HL-60 (cell line): ENCODE measurements at places on chromosomes 12 and 14.
A peak's percentile ranks its signal among the peaks of the same experiment; 100 is the strongest.

GRCh38 chr14:61421212-61421923, 100.0 kb downstream of the PRKCH start:
- DNase-seq: no peak

- peak; percentile 12 for DNase-seq
Measured at GRCh38 chr12:90854136-90854689, 100.8 kb downstream of the CCER1 start.

GRCh38 chr12:11853126-11853525, 203.7 kb downstream of the ETV6 start:
- no peak for DNase-seq

- DNase-seq: no peak
Measured at GRCh38 chr14:50647282-50647681, 20.8 kb downstream of the SAV1 start.

DNA sequence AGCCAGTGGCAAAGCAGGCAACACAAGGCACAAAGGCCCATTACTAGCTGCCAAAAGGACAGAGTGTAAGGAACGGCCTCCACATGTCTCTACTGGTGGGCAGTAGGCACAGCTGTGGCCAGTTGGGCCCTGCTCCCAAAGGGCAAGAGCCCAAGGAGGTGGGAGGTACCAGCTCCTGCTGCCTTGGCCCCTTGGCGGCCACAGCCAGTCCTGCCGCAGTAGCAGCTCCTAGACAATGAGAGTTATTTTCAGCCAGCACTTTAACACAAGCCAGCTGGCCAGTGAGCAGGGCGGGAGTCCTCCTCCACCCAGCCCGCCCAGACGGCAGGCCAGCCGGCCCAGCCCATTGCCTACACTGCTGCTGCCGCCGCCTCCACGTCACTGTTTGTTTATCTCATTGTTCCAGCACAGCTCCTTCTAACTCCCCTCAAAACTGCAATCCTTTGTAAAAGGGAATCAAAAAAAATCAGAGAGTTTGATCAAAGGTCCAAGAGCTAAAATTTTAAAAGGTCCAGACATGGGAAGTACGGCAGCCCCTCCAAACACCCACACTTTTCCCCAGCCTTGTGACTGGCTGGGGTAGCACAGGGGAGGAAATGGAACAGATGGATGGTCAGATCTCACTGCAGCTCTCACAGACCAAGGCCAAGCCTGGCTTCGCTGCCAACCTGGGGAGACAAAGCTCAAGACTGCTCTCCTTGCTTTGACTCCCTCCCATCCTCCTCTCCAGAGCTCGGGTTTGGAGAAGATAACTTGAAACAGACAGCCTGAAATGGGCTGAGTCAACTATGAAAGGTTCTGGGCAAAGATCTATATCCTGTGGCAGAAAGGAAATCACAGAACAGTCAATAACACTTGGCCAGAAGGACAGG, 33.5 kb downstream of the FMNL3 start:
- DNase-seq: no peak

DNA sequence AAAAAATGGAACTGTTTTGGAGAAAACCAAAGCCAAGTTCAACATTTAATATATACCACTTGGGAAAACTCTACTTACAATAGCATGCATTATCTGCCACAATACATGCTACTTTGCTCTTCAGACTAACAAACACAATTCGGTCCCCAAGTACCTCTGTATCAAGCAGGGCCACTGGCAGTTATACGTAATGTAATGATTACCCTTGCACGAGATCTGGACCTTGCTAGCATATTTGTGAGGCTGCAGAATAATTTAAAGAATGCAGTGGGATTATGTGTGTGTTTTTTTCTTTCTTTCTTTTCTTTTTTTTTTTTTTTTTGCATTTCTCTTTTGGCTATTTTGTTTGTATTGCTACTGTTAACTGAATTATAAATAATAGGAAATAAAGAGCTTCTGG, 22.8 kb upstream of the PYGL start:
- DNase-seq: no peak

DNA sequence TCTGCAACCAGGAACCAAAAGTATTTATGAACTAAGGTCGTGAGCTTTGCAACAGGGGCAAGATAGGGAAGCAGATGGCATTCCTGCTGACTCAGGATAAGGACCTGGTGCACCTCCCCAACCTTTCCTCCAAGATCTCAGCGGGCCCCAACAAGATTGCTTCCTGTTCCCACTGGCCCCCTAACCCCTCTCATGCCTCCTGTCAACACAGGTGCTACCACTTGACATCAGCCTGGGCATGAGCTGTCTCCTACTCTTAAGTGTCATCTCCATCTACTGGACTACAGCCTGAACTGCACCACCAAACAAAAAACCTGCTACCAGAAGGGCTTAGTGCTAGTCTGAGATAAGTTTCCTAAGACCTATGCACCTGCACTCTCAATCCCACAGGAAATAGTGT, 32.7 kb downstream of the MED6 start:
- DNase-seq: no peak

- DNase-seq: no peak
Measured at GRCh38 chr12:19412844-19413243, 26.4 kb upstream of the AEBP2 start.

- DNase-seq: no peak
Measured at GRCh38 chr12:108151533-108152169, 22.6 kb downstream of the WSCD2 start.

- peak; percentile 45 for DNase-seq
Measured at GRCh38 chr14:91311284-91311662, 66.8 kb upstream of the GPR68 start.

- DNase-seq: no peak
Measured at GRCh38 chr14:105005929-105006830, 14.7 kb downstream of the CDCA4 start.

GRCh38 chr14:58131386-58131785, 20.6 kb downstream of the ARMH4 start:
- DNase-seq: no peak

GRCh38 chr14:90019824-90020523, 41.8 kb upstream of the KCNK13 start:
- DNase-seq: no peak

- DNase-seq: no peak
Measured at GRCh38 chr14:74792249-74793039, 29.3 kb downstream of the YLPM1 start.

GRCh38 chr14:51653079-51653774, 1.5 kb downstream of the FRMD6 start:
- no peak for DNase-seq

DNA sequence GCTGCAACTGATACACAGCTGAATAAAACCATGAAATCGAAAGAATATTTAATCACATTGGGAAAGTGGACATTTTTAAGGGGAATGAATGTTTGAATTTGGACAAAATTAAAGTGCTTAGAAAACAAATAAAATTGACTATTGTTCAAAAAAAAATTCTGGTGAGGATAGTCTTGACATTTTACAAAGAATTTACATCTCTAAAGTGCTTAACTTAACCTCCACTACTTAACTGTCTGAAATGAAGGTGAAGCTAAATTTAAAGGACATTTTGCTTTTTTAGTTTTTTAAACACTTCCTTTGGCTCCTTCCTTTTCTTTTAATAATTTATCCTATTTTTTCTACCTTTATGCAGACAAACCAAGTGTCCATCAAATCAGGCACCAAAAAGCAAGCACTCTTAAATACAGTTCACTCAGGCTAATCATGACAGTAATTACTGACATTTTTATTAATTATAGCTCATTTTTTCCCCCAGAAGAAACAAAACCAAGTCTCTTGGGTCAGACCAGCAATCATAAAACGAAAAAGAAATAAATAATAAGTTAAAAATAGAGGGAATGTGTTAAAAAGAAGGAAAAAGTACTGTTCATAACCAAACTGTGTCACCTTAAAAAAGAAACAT, 5.7 kb upstream of the CCND2 start:
- DNase-seq: no peak

- no peak for DNase-seq
Measured at GRCh38 chr12:39393890-39394289, 49.0 kb downstream of the KIF21A start.

- no peak for DNase-seq
Measured at GRCh38 chr12:94565683-94566082, 84.7 kb downstream of the TMCC3 start.

DNA sequence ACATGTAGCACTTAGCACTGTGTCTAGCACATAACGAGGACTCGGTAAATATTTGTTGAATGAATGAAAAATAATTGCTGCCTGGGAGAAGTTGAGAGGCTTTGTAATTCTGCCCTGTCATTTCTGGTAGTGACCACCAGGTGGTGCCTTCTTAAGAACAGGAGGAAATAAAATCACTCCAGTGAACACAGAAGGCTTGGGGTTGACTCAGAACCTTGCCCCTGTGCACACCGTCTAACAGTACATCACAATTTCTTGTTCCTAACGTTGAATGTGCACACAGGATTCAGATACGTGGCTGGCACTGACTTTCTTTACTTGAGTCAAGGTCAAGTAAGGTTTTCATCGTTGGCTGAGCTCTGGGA, 91.8 kb downstream of the RGS6 start:
- DNase-seq: peak; percentile 1

- peak; percentile 88 for DNase-seq
Measured at GRCh38 chr14:105064721-105065143, 498 bp downstream of the GPR132 start.

- DNase-seq: no peak
Measured at GRCh38 chr12:10221846-10222245, 9.2 kb downstream of the GABARAPL1 start.

- peak; percentile 18 for DNase-seq
Measured at GRCh38 chr12:46217541-46218321, 51.1 kb downstream of the SLC38A1 start.

DNA sequence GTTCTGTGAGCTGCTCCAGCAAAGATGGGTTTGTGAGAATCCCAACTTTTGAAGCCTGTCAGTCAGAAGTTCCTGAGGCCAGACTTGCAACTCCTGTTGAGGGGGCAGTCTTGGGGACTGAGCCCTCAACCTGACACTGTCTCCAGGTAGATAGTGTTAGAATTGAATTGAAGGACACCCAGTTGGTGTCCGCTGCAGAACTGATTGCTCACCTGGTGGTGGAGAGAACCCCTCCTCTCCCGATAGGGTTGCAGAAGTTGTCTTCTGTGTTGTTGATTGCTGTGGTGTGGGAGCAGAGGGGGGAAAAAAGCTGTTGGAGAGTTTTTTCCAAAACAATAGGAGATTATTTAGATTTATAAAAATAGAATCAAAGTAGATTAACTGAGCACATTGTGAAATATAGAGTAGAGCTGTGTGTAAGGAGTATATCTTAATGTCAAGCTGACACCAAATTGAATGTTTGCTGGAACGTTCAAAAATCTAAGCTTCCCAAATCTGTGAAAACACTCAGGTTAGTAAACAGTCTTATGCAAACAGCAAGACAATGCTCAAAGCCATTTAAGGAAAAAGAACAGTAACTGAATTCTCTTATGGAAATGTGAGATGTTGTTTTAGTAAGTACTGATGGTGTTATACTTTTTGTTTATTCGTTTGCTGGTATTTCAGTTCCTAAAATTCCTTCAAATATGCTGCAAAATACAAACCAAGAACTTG, 18.6 kb downstream of the HIF1A start:
- no peak for DNase-seq

DNA sequence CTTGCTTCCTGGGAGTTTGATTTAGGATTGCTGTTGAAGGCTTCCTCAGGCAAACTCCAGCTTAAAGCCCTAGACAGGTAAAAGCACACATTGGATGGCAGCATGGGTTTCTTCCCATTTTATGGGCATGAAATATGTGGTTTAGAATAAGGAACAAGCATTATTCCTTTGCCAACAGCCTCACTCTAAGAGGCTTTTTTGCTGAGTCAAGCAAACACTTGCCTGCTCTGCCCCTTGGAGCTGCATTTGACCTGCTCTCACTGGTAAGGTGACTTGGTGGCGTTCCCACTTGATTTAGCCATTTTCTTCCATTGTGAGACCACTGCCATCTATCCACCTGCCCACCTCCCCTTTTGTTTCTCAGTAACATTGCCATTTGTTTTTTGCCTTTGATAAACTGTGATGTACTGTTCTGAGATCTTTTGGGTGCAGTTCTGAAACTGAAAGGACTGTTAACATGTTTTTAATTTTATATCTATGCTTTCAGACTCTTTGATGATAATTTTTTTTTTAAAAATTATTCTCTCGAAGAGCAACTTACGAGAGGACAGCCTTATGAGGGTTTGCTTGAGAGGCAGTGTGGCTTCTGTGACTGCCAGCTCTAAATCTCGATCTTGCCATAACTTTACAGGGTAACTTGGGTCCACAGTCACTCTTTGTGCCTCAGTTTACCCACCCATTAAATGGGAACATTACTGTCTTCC, 92.6 kb downstream of the GALNT8 start:
- DNase-seq: peak; percentile 2

- DNase-seq: no peak
Measured at GRCh38 chr14:43540948-43541347, 966.1 kb downstream of the FSCB start.

- DNase-seq: no peak
Measured at GRCh38 chr14:76595266-76595665, 166.0 kb upstream of the VASH1 start.

- no peak for DNase-seq
Measured at GRCh38 chr14:98293576-98293975, 978.4 kb downstream of the BCL11B start.

- no peak for DNase-seq
Measured at GRCh38 chr12:76698966-76699365, 64.9 kb upstream of the ZDHHC17 start.

GRCh38 chr12:93595351-93595750, 22.9 kb downstream of the SOCS2 start:
- DNase-seq: no peak

DNA sequence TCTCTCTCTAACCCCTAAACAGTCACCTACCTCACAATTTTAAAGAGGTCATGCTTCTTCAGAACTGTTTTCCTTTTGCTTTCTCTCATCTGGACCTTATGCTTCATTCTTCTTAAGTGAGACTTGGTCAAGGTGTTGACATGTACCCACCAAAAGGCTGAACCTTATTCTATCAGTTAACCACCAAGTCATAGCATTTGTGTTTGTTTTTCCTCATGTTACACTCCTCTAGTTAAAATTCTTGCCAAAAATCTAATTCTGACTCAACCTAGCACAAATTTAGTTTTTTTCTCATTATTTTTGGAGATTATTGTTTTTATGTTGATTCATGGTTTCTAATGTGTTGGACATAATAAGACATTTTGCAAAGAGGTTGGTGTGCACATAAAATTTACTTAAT, 578.6 kb downstream of the SLC16A7 start:
- DNase-seq: no peak

DNA sequence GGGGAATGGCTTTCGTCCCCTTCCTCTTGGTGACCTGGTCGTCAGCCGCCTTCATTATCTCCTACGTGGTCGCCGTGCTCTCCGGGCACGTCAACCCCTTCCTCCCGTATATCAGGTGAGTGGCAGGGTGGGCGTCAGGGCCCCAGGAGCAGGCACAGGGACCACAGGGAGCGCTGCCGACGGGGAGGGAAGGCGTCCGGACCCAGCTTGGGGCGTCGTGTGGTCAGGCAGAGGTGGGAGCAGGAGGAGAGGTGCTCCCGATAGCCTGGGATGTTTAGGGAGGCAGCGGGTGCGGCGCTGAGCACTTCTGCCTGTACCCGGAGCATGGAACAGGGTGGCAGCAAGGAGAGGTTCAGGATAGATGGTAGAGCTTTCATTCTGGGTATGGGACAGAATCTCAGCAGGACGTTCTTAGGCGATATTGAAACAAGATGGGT, 444 bp downstream of the DRAM1 start:
- no peak for DNase-seq

GRCh38 chr12:14239350-14239934, 126.0 kb upstream of the ATF7IP start:
- peak; percentile 86 for DNase-seq
